ENCODE measurements at places on chromosomes 5 and 9. TPM values are rescaled to one million over a fixed set of nuclear protein-coding genes. Genes with fewer than 3 reads are reported as not detected.

DNA sequence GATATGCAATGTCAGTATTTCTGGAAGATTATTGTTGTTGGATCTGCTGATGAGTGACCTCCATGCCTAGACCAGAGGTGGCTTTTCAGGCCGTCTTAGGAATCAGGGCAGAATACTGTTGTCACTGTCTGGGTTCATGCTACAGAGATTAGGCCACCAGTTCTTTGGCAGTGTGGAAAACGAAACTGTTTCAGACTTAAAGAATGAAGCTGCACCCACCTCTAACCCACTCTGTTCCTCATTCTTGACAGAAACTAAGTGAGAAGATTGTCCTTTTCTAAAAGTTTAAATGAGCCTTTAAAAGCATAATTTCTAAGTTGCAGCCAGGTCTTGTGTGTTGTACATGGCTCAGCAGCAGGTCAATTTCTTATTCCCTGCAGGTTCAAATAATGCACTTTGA, 444.3 kb downstream of the ENC1 start:
- DNase-seq = no peak

DNA sequence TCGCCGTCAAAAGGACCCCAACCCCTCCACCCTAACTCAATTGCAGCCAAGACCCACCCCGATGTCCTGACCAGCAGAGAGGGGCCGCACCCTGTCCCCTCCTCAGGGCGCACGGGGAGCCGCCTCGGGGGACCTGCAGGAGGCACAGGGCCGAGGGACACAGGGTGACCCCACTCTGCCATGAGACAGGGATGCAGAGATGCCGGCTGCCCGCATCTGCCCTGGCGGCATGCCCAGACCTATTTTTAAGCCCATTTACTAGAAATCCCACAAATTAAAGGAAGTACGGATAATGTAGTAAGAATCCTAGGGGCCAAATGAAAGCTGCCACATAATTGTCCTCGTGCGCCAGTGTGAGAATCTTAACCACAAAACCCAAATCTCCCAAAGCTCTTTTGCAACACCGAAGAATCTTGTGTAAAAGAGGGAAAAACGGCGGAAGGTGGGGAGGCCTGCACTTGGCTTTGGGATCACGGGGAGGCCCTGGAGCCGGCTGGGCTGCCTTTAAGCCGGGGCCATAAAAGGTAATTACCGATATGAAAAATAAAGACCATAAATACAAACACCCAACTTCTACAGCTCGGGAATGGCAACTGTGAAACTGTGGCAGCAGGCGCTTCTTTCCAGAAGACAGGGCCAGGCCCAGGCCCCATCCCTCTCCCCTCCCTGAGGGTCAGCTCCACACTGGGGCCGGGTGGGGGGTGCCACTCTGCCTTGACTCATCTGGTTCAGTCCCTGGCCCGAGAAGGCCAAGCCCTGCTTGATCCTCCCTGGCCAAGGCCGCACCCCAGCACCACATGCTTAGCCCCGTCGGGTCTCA, 35.0 kb downstream of the NACC2 start:
- DNase-seq = no peak

GRCh38 chr5:96809921-96810320, 2.2 kb upstream of the ERAP1 start:
- DNase-seq = no peak

DNA sequence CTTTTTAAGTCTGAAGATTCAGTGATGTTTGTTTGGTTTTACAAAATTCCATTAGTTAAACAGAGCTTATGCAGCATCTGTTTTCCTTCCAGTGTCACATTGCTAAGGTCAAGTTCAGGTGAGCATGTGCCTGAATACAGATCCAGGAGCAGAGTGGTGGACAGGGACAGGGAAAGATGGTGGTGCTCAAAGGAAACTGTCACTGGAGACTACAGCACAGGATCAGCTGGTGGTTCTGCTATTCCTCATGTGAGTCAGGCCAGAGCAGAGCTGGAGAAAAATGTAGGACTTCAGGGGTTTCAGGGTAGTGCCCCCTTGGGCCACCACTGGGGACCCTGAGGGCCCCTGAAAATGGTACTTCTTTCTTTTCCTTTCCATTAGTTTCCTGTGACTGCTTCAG, 283.5 kb upstream of the DAP start:
- DNase-seq = no peak

DNA sequence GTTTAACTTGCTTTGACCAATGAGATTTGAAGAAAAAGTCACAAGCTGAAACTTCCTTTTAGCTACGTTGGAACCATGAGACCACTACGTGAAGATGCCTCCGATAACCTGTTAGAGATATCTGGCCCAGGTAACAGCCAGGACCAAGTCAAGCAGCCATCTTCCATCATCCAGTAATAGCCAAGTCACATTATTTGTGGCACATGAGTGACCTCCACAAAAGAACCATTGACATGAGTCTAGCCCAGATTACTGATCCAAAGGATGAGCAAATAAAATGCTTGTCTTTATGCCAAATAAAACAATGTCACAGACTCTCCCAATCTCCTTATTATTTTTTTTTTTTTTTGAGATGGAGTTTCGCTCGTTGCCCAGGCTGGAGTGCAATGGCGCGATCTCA, 1.6 kb downstream of the DEPDC1B start:
- no peak for DNase-seq

Gene CATSPER3
- total RNA-seq = not detected

- no peak for DNase-seq
Measured at GRCh38 chr9:65426231-65426630, 141.2 kb upstream of the FOXD4L5 start.

GRCh38 chr5:8807636-8808035, 738.2 kb downstream of the SEMA5A start:
- no peak for DNase-seq

Measured in natural killer cell treated with Interleukin-12 subunit alpha and Interleukin-12 subunit beta and Interleukin-15 and Interleukin-18, amount 100 ng/mL, for 72 hours (primary cell).